ENCODE measurements at places on chromosomes 2 and 18.

GRCh38 chr18:43846299-43846698 lies 569.0 kb upstream of the SYT4 start:
- no peaks in the 10 kb centered on the region for H3K36me3 ChIP-seq
- DNase-seq: no peak
- peak overlapping the region; percentile 44 for H3K27ac ChIP-seq

DNA sequence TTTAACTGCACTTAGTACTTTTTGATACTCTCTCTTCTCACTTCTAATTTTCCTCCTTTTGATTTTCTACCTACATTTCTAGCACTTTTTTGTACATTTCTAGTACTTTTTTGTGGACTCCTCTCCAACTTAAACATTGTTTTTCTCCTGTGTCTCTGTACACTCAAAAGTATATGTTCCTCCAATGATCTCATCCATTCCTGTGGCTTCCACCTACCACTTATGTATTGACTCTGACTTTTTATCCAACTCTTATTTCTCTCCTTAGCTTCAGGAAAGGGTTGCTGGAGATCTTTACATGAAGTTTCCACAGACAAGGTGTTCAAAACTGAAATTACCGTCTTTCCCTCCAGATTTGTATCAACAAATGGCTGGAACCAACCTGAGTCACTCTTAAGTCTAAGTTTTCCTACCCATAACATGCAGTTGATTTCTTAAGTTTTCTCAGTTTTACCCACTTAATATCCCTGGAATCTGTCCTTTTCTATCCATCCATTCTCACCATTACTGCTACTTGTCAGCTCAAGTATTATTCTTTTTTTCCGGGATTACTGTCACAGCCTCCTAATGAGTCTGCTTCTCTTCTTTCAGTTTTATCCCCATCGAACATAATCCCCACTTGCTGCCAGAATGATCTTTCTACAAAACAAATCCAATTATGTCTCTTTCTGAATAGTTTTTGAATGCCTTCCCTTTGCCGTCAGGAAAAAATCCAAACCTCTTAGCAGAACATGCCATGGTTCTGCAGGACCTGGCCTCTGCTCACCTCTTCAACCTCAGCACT lies 22.6 kb upstream of the PELI1 start:
- DNase-seq: no peak
- no peaks in the 10 kb centered on the region for H3K27me3 ChIP-seq
- H3K27ac ChIP-seq: no peak overlapping the region
- H3K4me3 ChIP-seq: no peak overlapping the region

DNA sequence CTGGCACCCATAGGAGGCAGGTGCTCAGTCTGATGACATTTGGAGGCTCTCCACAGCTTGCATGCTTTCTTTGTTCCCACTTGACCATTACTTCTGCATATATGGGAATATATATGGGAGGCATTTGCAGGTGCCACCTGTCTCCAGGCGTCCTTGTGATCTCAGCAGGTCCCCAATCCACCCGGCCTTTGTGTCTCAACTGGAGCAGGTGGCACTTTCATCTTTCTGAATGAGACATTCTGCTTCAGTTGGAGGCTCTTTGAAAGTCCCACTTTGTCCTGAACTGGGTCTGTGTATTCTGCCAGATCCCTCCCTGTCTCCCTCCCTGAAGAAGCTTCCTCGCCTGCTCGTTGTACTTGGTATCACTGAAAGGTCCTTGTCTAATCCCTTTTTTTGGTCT lies 318.1 kb upstream of the EPAS1 start:
- no peak overlapping the region for H3K27ac ChIP-seq
- H3K36me3 ChIP-seq: no peaks in the 10 kb centered on the region
- no peak overlapping the region for H3K4me3 ChIP-seq
- no peaks in the 10 kb centered on the region for H3K4me1 ChIP-seq
- DNase-seq: no peak

DNA sequence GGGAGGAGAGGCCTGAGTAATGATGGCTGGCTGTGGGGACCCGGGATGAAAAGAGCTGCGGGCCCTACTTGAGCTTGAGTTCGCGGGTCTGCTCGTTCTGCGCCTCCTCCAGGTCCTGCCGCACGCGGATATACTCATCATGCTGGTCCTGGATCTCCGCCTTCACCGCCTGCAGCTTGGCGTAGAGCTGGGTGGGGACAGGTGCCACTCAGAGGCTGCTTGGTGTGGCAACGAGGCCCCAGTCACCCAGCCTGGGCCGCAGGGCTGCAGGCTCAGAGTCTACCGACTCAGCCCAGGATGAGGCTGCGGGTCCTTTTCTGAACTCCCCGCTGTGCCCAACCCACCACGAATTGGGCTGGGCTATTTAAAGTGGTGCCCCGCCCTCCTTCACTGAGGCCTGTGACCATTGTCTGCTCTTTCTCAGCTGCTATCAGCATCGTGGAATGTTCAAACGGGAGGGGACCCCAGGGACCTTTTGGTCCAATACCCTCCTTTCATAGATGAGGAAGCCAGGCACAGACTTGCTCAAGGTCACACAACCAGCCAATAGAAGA lies 28.0 kb downstream of the KIF3C start:
- no peak for DNase-seq
- H3K36me3 ChIP-seq: no peaks in the 10 kb centered on the region
- no peaks in the 10 kb centered on the region for H3K27me3 ChIP-seq
- no peak overlapping the region for H3K27ac ChIP-seq

- H3K27me3 ChIP-seq: no peaks in the 10 kb centered on the region
- no peaks in the 10 kb centered on the region for H3K36me3 ChIP-seq
- no peak for DNase-seq
- no peak overlapping the region for H3K27ac ChIP-seq
- H3K4me1 ChIP-seq: no peaks in the 10 kb centered on the region
- H3K4me3 ChIP-seq: no peak overlapping the region
These were observed 30.6 kb upstream of the PPP1R1C start for GRCh38 chr2:181955010-181955409.

DNA sequence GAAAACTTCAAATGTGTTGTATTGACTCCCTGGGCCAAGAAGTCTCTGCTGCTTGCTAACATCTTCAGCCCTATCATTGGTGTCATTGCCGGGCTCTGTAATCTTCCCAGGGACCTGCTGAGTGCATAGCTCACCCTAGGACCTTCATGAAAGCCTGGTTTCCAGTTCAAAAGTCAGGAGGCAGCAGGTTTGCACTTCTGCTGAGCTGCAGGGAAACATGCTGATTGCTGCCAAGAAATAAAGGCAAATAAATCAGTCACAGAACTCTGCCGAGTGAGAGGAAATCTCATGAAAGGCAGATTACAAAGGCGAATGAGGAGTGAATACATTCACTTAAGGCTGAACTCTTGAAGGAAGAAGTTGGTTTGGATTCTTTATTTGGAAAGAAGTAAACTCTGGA lies 1947.6 kb upstream of the CELF4 start:
- H3K4me1 ChIP-seq: no peaks in the 10 kb centered on the region
- H3K27me3 ChIP-seq: no peaks in the 10 kb centered on the region
- H3K27ac ChIP-seq: no peak overlapping the region

DNA sequence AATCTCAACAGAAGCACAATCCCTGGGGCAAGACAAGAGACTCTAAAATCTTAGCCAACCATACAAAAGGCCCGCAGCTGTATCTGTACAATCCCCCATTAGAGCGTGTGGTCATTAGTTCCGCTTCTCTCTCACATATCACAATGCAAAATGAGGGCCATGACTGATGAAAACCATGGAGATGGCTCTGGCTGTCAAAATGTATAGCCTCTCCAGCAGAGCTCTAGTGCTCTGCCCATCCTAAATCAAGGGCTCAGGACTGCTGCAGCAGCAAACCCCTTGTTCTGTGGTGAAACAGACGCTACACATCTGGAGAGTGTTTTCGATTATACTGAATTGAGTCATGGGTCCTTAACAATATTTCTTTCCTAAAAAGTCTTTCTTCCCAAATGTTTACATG lies 221.0 kb downstream of the PID1 start:
- H3K27me3 ChIP-seq: no peaks in the 10 kb centered on the region
- no peaks in the 10 kb centered on the region for H3K36me3 ChIP-seq
- no peaks in the 10 kb centered on the region for H3K4me1 ChIP-seq
- no peak overlapping the region for H3K27ac ChIP-seq
- H3K4me3 ChIP-seq: no peak overlapping the region
- DNase-seq: no peak

DNA sequence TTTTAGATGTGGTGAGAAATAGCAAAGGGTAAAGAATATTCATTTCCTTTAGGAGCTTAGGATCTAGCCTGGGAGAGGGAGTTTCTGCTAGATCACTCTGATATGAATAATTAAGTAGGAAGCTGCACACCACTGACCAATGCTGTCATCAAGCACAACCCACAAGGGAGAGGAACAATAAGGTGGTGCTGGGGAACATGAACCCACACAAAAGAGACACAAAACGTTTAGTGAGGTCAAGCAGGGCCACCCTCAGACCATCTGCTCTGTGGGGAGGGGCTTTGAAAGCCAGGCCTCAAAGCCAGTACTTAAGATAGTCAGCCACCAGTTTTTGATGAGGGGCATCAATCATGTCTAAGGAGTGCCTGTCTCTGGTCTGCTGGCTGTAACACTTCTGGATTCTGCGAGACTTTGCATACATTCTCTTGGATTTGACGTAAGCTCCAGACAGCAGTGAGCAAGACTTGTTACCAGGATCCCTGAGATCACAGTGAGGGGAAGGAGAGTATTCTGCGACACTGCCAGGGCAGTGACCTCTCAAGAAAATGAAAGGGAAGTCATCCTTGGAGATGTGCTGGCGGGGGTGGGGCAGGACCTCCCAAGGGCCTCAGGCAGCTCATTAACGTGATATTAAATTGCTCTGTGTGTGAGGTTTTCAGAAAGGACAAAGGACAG lies 127.0 kb downstream of the CCBE1 start:
- H3K27me3 ChIP-seq: no peaks in the 10 kb centered on the region
- no peak for DNase-seq
- H3K4me1 ChIP-seq: peaks cover 6% of the 10 kb centered on the region
- H3K4me3 ChIP-seq: no peak overlapping the region
- H3K27ac ChIP-seq: no peak overlapping the region
- no peaks in the 10 kb centered on the region for H3K36me3 ChIP-seq

- no peak overlapping the region for H3K27ac ChIP-seq
- H3K4me3 ChIP-seq: no peak overlapping the region
- H3K36me3 ChIP-seq: no peaks in the 10 kb centered on the region
- peak; percentile 20 for DNase-seq
These were observed 78.8 kb upstream of the GAREM1 start for GRCh38 chr18:32549248-32550110.
